Stimulated activated memory B cell treated with anti-CD40 and anti-IgM and Interleukin-4, amounts not matched to agents 10 μg/mL and 1 μg/mL and 100 μg/mL, for 72 hours (primary cell): ENCODE measurements at places on chromosomes 11 and 22.

DNA sequence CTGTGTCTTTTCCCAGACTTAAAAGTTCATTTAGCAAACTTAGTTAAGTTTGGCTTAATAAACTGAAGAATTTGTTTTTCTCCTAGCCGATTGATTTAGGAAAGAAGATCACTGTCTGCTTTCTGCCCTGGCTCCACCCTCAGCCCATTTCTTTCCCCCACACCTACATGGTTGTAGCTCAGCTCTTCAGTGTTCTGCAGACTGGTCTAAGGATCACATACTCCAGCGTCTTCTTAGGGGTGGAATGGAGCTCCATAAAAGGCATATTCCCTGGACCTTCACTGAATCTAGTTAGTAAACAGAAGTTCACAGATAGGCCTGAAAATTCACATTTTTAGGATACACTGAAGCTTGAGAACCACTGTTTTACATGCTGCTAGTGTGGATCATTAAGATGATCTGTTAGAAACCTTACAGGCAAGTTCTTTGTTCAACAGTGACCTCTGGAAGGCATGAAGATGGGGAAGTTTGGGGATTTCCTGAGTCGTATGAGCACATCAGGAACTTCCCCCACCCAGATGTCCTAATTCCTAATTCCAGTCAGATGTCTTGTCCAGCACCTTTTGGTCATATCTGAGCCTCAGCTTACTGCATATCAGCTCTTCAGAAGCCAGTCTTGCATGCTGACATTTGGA is 16.8 kb downstream of the PIWIL4 start:
- peak overlapping the region; percentile 26 for H3K27ac ChIP-seq
- H3K4me1 ChIP-seq = peaks cover 21% of the 10 kb centered on the region
- H3K27me3 ChIP-seq = no peaks in the 10 kb centered on the region
- peak overlapping the region; percentile 0 for H3K4me3 ChIP-seq
- H3K36me3 ChIP-seq = no peaks in the 10 kb centered on the region
- ATAC-seq = peak; percentile 42

- no peak overlapping the region for H3K4me3 ChIP-seq
- no peaks in the 10 kb centered on the region for H3K27me3 ChIP-seq
- H3K36me3 ChIP-seq = no peaks in the 10 kb centered on the region
- no peak overlapping the region for H3K27ac ChIP-seq
- no peaks in the 10 kb centered on the region for H3K4me1 ChIP-seq
- ATAC-seq = no peak
Observed at GRCh38 chr11:92267968-92268367, 43.4 kb downstream of the FAT3 start.

DNA sequence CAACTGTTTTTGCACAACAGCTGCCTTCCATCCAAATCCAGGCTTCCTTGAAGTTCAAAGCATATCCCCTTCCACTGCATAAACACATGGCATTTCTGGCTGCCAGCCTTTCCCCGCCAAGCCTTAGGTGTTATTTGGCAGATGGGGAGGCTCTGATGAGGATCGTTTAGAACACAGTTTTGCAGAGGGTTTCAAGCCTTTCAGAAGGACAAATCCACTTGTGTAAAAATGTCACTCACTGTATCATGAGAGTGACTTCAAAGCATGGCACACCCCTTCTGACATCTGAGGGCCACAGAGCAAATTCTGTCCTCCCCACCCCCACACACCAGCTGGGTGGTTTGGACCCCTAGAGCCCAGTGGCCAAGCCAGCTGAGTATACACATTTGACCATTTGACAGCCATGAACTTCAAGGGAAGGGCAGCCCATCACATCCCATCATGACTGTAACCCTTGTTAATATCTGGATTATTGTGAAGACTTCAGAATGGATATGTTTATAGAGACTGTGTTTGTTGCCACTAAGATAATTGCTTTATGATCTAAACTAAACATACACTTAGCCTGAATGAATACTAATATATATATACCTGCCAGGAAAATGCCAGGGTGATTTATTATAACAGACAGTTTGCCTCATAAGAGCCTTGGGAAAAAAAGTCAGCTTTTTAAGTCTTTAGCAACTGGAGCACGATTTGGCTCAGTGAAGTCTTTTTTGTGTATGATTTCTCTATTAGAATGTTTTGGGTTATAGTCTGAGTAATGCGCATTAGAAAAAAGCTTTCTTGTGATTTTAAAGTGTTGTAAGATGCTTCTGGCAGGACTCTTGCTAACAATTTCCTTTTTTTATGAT is 31.9 kb downstream of the FBLN1 start:
- no peak for ATAC-seq
- no peak overlapping the region for H3K4me3 ChIP-seq
- no peaks in the 10 kb centered on the region for H3K36me3 ChIP-seq
- peaks cover 5% of the 10 kb centered on the region for H3K4me1 ChIP-seq
- H3K27ac ChIP-seq = no peak overlapping the region
- H3K27me3 ChIP-seq = peaks cover 31% of the 10 kb centered on the region

- no peak overlapping the region for H3K4me3 ChIP-seq
- no peak overlapping the region for H3K27ac ChIP-seq
- H3K36me3 ChIP-seq = no peaks in the 10 kb centered on the region
- ATAC-seq = no peak
Observed at GRCh38 chr11:112616327-112617097, 344.7 kb upstream of the NCAM1 start.

- peaks cover 65% of the 10 kb centered on the region for H3K4me1 ChIP-seq
- H3K27me3 ChIP-seq = no peaks in the 10 kb centered on the region
- H3K4me3 ChIP-seq = no peak overlapping the region
- peak overlapping the region; percentile 34 for H3K27ac ChIP-seq
- H3K36me3 ChIP-seq = peaks cover 14% of the 10 kb centered on the region
Observed at GRCh38 chr22:27915986-27916385, 3.1 kb downstream of the PITPNB start.

DNA sequence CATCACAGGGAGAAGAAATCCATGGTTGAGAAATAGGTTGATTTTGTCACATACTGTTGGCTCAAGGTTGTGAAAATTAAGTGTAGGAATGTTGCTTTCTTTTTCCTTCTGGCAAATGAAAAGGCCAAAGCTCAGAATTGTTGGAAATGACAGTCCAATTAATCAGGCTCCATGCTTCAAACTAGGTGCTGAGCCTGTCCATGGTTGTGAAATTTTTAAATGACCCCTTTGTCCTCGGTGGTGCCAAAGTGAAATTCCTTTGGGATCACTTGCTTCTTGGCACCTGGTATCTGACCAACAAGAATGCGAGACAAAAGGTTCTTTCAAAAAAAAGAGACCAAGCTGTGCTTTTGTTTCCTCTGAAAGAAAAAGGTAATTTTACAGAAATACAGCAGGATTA is 451.9 kb downstream of the ETS1 start:
- no peak for ATAC-seq
- no peak overlapping the region for H3K27ac ChIP-seq
- no peaks in the 10 kb centered on the region for H3K4me1 ChIP-seq
- H3K36me3 ChIP-seq = peaks cover 5% of the 10 kb centered on the region
- no peak overlapping the region for H3K4me3 ChIP-seq

DNA sequence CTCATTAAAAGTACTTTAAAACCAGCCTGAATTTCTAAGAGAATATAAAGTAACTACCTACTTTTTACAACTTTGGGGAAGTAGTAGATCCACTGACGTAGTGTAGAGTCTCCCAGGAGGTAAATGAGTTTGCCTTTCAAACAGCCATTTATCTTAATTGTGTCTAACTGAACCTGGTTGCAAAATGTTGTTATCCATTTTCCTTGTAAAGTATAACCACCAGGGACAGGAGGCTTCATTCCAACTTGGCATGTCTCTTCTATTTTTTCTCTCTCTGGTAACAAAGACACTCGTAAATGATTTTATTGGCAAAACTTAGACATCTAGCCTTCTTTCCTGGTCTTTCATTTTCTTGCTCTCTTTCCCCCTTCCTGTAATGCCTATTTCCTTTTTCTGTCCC is 36.9 kb downstream of the NXPE1 start:
- no peak for ATAC-seq
- H3K4me1 ChIP-seq = no peaks in the 10 kb centered on the region
- H3K36me3 ChIP-seq = no peaks in the 10 kb centered on the region
- no peak overlapping the region for H3K27ac ChIP-seq
- H3K4me3 ChIP-seq = no peak overlapping the region

- no peak overlapping the region for H3K4me3 ChIP-seq
- H3K27me3 ChIP-seq = no peaks in the 10 kb centered on the region
- no peak overlapping the region for H3K27ac ChIP-seq
- peaks cover 15% of the 10 kb centered on the region for H3K36me3 ChIP-seq
- no peak for ATAC-seq
- H3K4me1 ChIP-seq = peaks cover 34% of the 10 kb centered on the region
Observed at GRCh38 chr11:57778318-57779037, 16.9 kb downstream of the CTNND1 start.

DNA sequence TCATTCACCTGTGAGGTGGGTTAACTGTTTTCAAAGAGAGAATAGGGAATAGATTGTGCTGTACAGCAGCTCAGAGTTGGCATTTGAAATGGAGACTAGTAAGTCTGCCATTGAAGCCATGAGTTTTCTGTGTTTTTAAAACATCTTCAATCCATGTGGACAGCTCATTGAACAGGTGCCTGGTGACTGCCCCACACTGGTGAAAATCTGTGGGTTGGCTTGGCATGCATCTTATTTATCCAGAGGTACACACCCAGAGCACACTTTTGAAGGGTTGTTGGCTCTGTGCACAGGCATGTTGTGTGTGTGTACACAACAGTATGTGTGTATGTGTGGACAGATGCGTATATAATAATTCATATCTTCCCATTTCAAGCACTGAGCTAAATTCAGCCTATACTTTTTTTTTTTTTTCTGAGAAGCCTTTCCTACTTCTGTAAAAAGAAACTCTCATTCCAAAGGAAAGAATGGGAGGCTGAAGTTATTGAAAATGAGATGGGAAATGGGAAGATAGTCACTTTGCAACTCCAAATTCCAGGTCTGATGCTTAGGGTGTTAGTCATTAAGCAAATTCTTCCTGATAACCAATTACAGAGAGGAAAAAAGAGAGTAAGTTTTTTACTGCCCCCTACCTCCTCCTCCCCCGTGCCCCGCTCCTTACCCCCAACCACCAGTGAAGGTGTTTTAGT is 7.0 kb upstream of the LYVE1 start:
- peaks cover 12% of the 10 kb centered on the region for H3K36me3 ChIP-seq
- no peaks in the 10 kb centered on the region for H3K27me3 ChIP-seq
- H3K4me3 ChIP-seq = no peak overlapping the region
- ATAC-seq = no peak

GRCh38 chr22:22554587-22555284 is 4.3 kb downstream of the PRAME start:
- ATAC-seq = peak; percentile 62
- H3K27me3 ChIP-seq = no peaks in the 10 kb centered on the region
- H3K4me3 ChIP-seq = no peak overlapping the region
- H3K4me1 ChIP-seq = peaks cover 30% of the 10 kb centered on the region
- H3K36me3 ChIP-seq = no peaks in the 10 kb centered on the region

- peaks cover 5% of the 10 kb centered on the region for H3K36me3 ChIP-seq
- no peaks in the 10 kb centered on the region for H3K4me1 ChIP-seq
- H3K4me3 ChIP-seq = no peak overlapping the region
- no peak for ATAC-seq
- no peaks in the 10 kb centered on the region for H3K27me3 ChIP-seq
- H3K27ac ChIP-seq = no peak overlapping the region
Observed at GRCh38 chr22:30372915-30373314, 14.3 kb downstream of the RNF215 start.

DNA sequence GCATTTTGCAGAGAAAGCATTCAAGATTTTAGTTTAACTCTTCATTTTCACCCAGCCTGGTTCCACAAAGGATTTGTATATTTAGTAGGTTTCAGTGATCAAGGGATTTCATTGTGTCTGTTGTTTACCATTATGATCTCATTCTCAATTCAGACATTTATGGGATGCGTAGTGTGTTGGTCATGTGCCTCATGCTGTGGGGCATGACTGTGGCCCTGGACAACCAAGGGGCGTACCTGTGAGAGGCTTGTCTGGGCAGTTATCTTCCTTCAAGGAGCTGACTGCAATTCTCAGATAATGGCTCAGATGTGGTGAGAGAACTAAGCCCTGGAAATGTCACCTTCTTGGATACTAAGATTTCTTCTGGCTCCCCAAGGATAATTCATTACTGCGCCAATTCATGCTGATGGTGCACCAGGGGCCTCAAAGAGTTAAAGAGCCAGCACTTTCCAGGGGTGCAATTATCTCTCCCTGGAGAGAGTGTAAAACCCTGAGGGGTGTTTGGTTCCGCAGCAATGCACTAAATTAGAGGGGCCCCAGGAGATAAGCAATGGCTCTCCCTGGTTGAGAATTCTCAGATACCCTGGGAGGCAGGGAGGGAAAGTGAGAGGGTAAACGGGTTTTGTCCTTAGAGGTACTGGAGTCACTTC is 32.2 kb downstream of the SLC6A5 start:
- H3K36me3 ChIP-seq = no peaks in the 10 kb centered on the region
- no peak overlapping the region for H3K27ac ChIP-seq
- H3K4me3 ChIP-seq = no peak overlapping the region
- peaks cover 8% of the 10 kb centered on the region for H3K27me3 ChIP-seq
- no peak for ATAC-seq

DNA sequence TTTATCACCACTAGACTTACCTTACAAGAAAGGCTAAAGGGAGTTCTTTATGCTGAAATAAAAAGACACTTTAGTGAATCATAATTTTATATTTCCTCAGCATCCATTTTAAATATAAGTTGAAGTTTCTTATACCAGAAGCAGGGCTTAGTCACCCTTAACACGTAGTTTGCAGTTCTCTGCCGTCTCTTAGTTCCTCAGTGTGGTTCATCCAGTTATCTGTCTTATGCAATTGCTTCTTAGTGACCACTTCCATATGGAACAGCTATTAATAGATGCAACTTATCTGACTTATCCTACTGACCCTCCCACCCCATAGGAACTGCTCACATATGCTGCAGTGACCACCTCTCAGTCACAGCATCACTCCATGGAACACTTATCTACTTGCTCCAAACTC is 11.7 kb upstream of the SLC36A4 start:
- H3K36me3 ChIP-seq = peaks cover 9% of the 10 kb centered on the region
- no peak overlapping the region for H3K4me3 ChIP-seq
- no peak for ATAC-seq
- H3K27me3 ChIP-seq = peaks cover 13% of the 10 kb centered on the region
- H3K27ac ChIP-seq = no peak overlapping the region

- H3K4me1 ChIP-seq = peaks cover 45% of the 10 kb centered on the region
- ATAC-seq = no peak
- H3K4me3 ChIP-seq = no peak overlapping the region
- peak overlapping the region; percentile 19 for H3K27ac ChIP-seq
- peaks cover 27% of the 10 kb centered on the region for H3K36me3 ChIP-seq
Observed at GRCh38 chr22:21942407-21943343, 10.0 kb downstream of the PPM1F start.

DNA sequence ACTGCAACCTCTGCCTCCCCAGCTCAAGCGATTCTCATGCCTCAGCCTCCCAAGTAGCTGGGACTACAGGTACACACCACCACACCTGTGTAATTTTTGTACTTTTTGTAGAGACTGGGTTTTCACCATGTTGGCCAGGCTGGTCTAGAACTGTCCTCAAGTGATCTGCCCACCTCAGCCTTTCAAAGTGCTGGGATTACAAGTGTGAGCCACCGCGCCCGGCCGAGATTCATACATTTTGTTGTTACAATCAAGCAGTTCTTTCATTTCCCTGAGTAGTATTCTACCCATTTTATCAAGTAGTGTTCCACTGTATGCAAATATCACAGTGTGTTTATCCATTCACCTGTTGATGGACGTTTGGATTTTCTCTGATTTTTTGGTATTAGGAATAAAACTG is 26.6 kb upstream of the SLC35C1 start:
- H3K4me3 ChIP-seq = no peak overlapping the region
- H3K4me1 ChIP-seq = no peaks in the 10 kb centered on the region
- no peak overlapping the region for H3K27ac ChIP-seq
- no peak for ATAC-seq

GRCh38 chr11:116336540-116336939 is 436.2 kb downstream of the BUD13 start:
- H3K27ac ChIP-seq = peak overlapping the region; percentile 5
- ATAC-seq = no peak
- no peaks in the 10 kb centered on the region for H3K36me3 ChIP-seq
- no peak overlapping the region for H3K4me3 ChIP-seq
- H3K4me1 ChIP-seq = peaks cover 14% of the 10 kb centered on the region
